ENCODE measurements at places on chromosomes 3 and 15.

DNA sequence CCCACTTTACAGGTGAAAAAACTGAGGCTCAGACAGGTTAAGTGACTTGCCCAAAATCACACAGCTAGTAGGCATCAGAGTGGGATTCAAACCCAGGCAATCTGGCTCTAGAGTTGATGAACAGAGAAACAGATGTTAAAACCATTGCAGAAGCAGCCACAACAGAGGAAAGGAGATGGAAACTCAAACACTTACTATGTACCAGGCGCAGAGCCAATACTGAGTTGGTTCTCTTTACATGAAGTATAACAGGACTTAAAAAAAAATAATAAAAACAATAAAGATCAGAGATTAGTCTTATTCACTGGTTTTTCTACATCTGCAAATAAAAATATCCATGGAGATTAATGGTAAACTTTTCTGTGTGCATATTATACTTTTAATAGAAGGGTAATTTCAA is 84.9 kb upstream of the SPATA12 start:
- DNase-seq = no peak

DNA sequence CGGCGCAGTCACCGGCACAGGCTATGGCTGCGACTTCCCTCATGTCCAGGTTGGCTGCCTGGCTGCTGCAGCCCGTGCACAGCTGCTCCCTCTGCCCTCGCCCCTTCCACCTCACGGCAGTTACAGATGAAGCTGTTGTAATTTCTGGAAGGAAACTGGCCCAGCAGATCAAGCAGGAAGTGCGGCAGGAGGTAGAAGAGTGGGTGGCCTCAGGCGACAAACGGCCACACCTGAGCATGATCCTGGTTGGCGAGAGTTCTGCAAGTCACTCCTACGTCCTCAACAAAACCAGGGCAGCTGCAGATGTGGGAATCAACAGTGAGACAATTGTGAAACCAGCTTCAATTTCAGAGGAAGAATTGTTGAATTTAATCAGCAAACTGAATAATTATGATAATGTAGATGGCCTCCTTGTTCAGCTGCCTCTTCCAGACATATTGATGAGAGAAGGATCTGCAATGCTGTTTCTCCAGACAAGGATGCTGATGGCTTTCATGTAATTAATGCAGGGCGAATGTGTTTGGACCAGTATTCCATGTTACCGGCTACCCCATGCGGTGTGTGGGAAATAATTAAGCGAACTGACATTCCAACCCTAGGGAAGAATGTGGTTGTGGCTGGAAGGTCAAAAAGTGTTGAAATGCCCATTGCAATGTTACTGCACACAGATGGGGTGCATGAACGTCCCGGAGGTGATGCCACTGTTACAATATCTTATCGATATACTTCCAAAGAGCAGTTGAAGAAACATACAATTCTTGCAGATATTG is 13.2 kb upstream of the GNB4 start:
- DNase-seq = peak; percentile 67

DNA sequence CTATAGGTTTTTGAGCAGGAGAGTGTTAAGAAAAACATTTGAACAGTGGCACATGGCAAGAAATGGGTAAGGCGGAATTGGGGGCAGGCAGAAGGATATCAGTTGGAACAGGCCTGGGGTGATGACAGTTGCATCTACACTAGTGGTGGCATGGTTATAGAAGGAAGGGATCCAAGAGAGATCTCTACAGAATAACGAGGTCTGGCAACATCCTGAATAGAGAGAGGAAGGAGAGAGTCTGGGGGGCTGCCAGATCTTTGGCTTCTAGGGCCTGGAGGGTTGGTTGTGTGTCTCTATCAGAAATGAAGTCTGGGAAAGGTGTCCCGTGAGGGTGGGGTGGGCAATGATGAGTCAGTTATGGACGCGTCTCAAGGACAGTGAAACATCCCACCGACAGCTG is 26.3 kb downstream of the FSTL1 start:
- no peak for DNase-seq

GRCh38 chr3:79002465-79003372 is 765.1 kb downstream of the ROBO1 start:
- DNase-seq = no peak

DNA sequence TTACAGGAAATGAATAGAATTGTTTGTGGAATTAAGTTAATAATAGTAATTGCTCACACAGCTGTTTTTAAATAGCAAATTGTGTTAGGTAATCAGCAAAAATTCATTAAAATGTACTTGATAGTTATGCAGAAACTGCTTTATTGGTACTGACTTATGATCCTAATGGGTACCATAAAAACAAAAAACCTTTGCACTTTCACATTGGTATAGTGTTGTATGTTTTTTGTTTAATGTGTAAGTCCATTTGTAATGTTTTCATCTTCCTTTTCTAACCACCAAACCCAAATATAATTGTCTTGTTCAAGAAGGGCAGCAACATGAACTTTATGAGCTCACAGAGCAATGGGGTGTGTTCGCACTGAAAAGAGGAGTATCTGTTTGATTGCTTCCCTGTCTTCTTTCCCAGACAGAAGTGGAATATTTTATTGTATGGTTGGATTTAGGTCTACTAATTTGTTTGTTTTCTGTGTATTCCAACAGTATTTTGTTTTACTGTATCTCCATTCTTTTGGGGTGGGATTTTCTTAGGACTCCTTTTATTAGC is 135.8 kb downstream of the TCF12 start:
- DNase-seq = no peak

DNA sequence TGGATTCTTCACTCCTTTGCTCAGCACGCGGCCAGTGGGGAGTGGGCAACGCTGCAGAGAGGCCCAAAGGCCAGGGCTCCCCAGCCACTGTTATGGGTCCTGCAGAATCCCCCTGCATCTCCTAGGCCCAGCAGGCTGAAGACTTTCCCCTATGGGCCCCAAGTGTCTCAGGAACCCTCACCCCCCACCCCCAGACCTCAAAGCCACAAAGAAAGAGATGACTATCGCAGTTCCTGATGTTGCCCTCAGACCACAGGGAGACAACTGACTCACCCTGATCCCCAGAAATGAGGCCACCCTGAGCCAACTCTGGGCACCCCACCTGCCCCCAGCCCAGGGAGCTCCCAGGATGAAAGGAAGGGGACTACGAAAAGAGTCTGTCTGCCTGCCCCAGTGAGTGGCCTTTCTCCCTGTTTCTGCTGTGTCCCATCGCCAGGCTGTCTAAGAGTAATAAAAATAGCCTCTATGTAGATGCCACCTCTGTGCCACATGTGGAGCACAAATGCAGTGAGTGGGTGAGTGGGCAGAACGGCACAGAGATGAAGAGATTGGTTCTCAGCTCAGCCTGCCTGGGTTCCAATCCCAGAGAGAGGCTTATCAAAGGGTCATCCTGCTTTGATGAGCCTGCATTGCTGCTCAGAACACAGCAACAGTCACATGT is 283.0 kb downstream of the UACA start:
- peak; percentile 82 for DNase-seq

Data from T-helper 1 cell (primary cell).